ENCODE measurements at places on chromosomes 12 and 14.

GRCh38 chr12:53674977-53675700 lies 744 bp downstream of the ATP5MC2 start:
- DNase-seq: no peak

GRCh38 chr14:33110737-33111443 lies 172.2 kb downstream of the NPAS3 start:
- no peak for DNase-seq

- no peak for DNase-seq
Measured at GRCh38 chr14:42927313-42927712, 1320.6 kb downstream of the LRFN5 start.

- DNase-seq: no peak
Measured at GRCh38 chr14:68229423-68230100, 410.0 kb downstream of the RAD51B start.

DNA sequence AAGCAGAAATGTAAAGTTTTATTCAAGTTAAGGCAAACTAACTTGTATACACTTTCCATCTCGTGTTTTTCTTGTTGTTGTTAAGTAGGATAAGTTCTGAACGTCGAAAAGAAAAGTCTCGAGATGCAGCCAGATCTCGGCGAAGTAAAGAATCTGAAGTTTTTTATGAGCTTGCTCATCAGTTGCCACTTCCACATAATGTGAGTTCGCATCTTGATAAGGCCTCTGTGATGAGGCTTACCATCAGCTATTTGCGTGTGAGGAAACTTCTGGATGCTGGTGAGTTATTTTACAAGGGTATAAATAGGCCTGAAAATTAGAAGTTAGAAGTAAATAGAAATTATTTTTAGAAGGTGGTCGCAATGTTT lies 25.0 kb downstream of the HIF1A start:
- no peak for DNase-seq
